NCI-H1436 treated with DMSO at 0.1 percent for 48 hours (cell line): ENCODE measurements at places on chromosomes 3 and 15.

GRCh38 chr15:81105545-81105944 is 28.5 kb upstream of the CFAP161 start:
- no peak for DNase-seq

DNA sequence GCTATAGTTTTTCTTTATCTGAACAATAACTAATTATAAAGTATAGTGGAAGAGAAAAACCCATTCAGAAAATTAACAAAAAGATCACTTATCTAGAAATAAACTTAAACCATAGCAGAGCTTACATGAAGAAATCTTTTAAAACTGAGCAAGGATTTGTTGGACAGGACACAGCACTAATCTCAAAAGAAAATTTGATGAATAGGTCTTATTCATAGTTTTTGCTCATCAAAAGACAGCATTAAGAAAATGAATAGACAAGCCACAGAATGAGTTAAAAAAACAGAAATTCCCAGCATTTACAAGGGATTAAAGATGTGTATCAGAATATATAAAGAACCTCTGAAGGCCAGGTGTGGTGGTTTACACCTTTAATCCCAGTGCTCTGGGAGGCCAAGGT is 29.5 kb downstream of the PIK3CA start:
- no peak for DNase-seq

- DNase-seq: no peak
Measured at GRCh38 chr3:175670557-175670956, 811.4 kb downstream of the NAALADL2 start.

DNA sequence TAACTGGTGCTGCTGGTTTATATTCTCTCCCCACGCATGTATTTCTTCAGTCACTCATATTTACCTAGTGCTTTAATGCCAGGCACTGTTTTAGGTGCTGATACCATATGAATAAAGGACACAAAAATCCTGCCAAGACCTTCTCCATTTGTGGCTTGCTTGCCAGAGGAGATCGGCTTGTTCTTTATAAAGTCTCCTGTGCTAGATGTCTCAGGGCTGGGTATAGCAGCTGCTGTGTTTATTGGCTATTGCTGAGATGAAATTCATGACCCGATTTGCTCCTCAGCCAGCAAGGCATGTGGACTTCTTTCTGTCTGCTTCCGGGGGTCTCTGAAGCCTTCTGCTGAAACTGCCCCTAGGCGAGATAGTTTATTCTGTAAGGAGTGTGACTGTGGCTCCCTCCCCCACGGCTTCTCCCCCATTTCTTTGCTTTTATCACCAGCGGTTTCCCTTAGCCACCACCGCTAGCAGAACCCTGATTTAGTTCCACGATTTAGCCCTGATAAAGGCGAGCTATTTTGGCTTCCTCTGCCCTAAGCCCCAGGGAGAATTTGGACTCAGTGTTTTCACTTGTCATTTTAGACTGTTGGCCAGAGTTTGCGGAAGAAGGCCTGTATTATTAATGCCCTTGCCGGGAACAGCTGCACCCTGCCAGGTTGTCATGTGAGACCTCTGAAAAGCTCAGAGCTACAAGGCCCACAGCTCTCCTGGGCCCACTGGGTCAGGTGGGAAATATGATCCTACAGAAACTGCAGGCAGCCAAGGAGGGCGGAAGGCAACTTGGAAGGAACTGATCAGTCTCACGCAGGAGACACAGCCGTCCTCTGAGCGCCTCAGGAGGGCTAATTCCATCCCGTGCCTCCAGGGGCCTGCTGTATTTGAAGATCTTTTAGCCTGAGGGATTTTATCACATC is 46.8 kb downstream of the ST6GAL1 start:
- no peak for DNase-seq

DNA sequence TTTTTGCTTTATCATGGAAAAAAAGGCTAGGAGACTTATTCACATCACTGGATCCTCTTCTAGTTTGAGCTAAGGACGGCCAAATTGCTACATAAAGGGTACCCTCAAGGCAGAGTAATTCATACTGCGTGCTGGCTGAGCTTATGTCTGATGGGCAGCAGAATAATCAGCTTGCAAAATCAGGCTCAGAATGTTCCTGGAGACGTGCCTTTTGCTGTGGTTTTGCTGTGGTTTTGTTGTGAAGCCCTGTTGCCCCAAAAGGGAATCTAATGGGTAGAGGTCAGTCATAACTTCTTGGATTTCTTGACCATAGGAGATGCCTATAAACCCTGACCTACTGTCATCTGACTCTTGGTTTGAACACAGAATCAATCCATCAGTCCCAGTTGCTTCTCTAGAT is 189.9 kb downstream of the SOX2 start:
- DNase-seq: no peak

DNA sequence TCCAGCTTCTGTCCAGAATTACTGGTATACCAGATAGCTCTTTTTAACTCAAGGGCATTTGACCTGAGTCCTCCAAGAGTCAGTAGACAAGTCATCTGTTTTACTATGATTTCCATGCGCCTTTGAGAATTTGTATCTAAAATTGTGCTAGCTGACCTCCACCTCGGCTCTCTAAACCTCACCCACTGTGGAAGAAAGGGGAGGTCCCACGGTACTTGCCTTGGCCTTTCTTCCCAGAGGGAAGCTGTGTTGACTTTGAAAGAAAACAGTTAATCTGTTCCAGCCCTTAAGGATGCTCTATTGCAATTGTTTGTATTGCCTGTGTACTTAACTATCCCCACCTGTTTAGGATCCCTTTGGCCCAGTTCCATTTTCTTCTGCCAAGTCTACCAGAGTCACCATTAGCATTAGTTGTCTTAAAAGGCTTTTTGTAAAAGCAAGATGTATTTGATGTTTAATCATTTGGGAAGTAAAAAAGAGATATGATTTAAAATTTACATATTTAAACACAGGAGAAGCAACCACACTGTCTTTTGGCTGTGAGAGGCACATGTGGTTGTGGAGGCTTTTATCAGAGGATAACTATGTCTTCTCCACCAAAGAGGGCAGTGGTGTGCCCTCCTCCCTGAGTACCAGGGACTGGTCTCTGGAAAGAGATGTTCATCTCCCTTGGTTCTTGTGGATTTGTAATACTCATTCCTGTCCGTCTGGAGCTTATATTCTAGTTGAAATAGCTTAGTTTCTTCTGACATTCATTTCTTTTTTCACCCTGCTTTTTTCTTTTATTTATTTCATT is 88.8 kb downstream of the CRTC3 start:
- DNase-seq: no peak

- DNase-seq: no peak
Measured at GRCh38 chr15:54289590-54290136, 311.4 kb downstream of the UNC13C start.

DNA sequence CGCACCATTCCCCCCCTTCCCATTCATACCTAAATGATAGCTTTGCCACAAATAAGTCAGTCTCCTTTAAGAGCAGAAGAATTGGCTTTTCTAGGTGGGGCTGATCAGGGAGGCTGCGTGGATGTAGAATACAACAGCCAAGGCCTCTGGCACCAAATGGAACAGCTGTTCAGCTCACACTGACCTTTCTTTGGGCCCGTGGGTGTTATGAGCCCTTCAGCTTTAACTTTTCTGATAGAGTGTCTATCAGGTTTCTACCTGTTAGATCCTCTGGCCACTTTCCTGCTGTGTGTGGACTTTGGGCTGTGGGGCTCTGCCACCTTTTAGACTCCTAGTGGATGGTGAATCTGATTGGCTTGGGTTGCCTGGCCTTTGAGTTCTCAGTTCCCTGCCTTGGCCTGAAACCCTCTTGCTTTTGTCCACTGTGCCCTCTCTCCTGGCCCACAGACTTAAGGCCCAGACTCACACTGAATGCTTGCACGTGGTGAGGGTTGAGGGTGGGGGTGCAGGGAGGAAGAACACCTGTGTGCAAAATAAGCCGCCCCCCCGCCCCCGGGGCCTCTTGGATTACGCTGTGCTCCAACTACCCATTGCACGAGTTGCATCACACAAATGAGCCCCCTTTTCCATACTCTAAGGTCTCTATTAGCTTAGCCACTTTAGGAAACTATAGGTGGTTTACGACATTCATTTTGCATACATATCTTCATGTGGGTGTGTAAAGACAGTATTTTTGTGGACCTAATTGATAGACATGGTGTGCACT is 1.3 kb upstream of the RFX7 start:
- no peak for DNase-seq

DNA sequence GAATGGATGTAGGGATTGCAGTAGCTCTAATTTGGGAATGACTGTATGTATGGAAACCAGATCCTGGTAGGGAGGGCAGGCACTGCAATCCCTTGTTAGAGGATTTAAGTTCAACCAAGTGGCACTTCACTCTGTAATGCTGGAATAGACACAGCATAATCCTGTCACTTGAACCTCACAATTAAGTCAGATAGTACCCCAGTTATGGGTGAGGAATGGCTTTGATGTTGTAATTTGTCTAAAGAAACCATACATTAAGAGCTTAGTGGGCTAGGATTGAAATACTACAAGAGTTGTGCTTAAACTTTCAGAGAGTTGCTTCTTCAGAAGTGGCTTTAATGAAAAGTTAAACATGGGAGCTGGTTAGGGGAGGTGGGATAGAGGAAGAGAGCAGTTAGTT is 9.3 kb downstream of the RAB7A start:
- no peak for DNase-seq

- DNase-seq: peak; percentile 40
Measured at GRCh38 chr3:194095464-194095863, 40.5 kb upstream of the HES1 start.

DNA sequence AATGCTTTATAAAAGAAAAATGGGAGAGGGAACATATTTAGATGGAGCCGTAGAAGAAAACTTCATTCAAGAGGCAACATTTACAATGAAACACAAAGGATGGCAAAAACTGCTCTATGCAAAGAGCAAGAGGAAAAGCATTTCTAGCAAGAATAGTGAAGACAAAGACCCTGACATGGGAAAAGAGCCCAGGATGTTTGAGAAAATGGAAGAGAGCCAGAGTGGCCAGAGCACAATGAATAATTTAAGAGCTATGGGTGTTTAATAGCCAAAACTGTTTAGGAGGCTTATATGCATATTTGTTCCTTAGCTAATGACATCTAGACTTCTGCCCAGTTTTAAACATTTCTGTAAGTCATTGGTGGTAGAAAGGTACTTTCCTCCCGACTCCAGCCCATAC is 25.4 kb upstream of the SEMA6D start:
- no peak for DNase-seq

GRCh38 chr3:52531860-52532516 is 1.7 kb downstream of the NT5DC2 start:
- DNase-seq: no peak

- no peak for DNase-seq
Measured at GRCh38 chr15:81106560-81106959, 27.5 kb upstream of the CFAP161 start.

GRCh38 chr3:183698318-183698751 is 738 bp downstream of the YEATS2 start:
- DNase-seq: no peak

DNA sequence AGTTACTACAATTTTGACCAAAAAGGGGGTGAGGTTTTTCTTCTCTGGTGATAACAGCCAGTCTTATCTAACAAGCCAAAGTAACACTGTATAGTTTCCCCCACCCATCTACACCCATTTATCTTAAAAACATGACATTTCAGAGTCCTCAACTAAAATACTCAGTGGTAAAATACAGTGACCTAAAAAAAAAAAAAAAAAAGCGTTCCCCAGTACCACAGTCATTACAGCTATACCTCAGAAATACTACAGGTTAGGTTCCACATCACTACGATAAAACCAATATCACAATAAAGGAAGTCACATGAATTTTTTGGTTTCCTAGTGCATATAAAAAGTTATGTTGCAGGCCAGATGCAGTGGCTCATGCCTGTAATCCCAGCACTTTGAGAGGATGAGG is 13.8 kb downstream of the DENND4A start:
- no peak for DNase-seq

DNA sequence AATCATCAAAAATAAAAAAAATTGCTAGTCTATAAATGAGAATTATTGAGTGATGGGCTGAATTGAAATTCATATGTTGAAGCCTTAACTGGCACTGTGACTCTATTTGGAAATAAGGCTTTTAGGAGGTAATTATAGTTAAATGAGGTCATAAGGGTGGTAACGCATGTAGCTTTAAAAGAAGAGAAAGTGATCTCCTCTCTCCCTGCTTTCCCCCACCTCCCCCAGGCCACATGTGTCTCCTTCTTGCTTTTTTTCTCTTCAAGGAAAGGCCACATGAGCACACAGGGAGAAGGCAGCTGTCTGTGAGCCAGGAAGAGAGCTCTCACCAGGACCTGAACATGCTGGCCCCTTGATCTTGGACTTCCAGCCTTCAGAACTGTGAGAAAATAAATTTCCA is 48.2 kb upstream of the ARPP19 start:
- DNase-seq: no peak

DNA sequence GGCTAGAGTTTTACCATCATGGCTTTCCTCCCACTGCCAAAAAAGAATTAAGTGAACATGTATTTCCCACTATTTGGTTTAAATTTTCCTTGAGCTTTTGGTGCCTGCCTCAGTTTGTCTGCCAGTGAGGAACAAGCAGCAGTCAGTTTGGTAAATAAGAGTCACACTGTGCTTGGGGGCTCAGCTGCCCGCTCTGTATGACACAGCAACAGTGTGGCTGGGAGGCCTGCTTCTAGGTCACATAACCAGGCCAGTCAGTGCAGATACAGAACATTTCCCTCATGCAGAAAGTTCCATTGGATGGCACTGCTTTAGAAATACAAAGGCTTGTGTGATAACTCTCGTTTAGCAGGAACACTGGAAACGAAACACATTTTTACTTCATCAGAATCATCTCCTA is 25.7 kb downstream of the FYCO1 start:
- no peak for DNase-seq

GRCh38 chr3:72951259-72951722 is 45.3 kb upstream of the PPP4R2 start:
- no peak for DNase-seq

DNA sequence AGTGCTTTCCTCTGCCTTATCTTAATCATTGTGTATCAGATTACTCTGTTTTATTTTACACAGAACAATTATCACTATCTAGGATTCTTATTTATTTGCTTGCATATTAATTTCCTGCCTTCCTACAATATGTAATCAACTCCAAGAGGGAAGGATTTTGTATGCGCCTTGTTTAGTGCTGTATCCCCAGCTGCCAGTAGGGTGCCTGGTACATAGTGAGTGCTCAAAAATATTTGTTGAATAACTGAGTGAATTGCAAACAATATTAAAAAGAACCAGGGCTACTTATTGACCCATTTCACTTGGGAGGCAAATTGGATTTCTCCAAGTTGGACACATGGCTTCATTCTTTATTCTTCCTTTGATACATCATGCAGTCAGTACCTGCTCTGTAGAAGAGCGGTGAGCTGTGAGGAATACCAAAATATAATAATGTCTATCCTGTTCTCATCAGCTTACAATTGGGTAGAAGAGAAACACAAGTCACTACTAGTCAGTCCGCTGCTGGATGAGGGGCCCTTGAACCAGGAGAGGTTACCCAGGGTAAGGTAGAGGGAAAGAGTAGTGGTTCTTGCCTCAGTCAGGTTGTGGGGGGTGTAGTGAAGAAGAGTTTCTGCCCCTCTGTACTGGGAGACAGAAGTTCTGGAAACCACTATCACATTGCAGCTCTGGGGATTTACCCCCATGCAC is 233.9 kb upstream of the ZBTB20 start:
- no peak for DNase-seq

DNA sequence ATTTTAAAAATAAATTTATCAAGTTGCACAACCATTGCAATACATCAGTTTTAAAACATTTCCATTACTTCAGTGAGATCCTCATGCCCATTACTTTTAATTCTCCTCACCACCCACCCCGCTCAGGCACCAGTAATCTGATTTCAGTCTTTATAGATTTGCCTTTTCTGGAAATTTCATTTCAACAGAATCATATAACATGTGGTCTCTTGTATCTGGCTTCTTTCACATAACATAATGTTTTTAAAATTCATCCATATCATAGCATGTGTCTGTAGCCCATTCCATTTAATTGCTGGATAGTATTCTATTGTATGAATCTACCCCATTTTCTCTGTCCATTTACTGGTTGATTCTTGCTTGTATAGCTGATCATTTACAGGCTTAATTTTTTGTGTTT is 110.3 kb upstream of the TMEM108 start:
- DNase-seq: no peak
